ENCODE measurements at places on chromosomes 5 and 9. TPM values are rescaled to one million over a fixed set of nuclear protein-coding genes. Genes with fewer than 3 reads are reported as not detected.

HAVCR1 gene
- total RNA-seq: not detected

MINAR2 gene
- total RNA-seq: not detected

CYLC2 gene
- total RNA-seq: not detected

TMC1 gene
- 0.28 TPM for total RNA-seq

NEUROG1 gene
- not detected for total RNA-seq

ACTBL2 gene
- total RNA-seq: 0.89 TPM

TAF11L10 gene
- total RNA-seq: not detected
